ENCODE measurements at places on chromosomes 12 and 14.

GRCh38 chr12:89762498-89763170 lies 54.0 kb upstream of the ATP2B1 start:
- no peak for DNase-seq

- DNase-seq: no peak
Observed at GRCh38 chr14:33879684-33880286, 71.1 kb downstream of the EGLN3 start.

DNA sequence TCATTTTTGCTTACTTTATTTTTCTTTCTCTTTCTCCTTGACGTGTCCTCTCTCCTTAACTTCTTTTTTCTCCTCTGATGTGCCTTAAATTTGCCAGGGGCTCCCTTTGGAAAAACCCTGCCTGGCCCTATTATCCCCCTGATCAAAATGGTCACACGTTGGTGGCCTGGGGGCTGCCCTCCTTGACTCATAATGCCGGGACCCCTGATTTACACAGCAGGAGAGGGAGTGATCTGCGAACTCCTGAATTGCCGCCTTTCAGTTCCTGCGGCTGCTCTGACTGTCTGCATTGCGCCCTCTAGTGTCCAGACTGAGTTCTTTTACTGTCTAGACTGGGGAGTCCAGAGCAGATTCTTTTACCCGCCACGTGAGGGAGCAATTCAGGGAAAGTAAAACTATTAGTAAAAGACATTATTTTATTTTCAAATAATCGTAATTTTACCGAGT lies 44.8 kb upstream of the GZMB start:
- DNase-seq: peak; percentile 80

- DNase-seq: no peak
Observed at GRCh38 chr12:89884952-89885351, 176.3 kb upstream of the ATP2B1 start.

- no peak for DNase-seq
Observed at GRCh38 chr12:16688200-16688599, 82.2 kb upstream of the LMO3 start.

DNA sequence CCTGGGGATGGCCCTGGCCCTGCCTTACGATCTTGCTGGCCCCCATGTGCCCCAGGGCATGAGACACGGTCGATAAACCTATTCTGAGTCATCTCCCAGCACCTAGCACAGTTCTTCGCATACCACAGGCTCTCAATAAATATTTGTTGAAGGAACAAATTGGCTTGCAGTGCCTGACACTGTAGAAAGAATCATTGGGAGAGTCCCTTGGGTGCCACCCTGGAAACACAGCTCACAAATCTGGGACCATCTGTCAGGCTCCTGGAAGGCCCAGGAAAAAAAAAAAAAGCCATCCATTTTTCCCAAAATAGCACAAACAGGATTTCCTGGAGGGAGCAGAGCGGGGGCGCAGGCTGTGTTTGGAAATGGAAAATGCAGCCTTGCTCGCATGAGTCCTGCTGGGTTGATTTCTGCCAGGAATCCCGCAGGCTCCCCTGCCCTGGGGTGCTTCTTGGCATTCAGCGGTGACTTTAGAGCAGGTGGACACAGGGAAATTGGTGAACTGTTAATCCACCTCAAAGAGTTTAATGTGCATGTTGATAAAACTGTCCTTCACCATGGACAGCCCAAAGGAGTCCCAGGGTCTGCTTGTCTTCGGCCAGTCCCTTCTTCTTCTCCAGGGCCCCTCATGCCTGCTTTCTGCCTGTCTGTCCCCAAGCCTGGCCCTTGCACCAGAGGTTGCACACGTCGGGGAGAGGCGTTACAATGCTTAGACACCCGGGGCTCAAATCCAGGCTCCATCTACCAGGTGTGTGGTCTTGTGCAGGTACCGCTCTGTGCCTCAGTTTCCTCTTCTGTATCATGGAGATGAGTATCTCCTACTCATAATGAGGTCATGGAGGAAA lies 106.1 kb upstream of the RFLNA start:
- no peak for DNase-seq

GRCh38 chr12:111028830-111029229 lies 108.5 kb upstream of the MYL2 start:
- no peak for DNase-seq

DNA sequence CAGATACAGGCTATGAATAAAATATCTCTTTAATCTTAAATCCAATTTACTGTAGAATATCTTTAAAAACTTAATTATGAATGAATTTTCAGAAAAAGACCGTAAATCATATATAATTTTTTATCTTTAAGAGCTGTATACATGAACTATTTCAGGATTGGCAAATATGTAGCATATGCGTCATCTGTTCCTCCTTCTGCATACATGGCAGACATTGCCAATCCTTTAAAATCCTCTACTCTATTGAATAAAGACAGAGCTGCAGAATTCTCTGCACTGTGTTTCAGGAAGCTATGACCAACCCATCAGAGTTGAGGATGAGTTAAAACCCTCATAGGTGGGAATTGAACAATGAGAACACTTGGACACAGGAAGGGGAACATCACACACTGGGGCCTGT lies 279.0 kb downstream of the TMEM117 start:
- DNase-seq: no peak

GRCh38 chr12:69065775-69066174 lies 132.8 kb upstream of the CPM start:
- no peak for DNase-seq

DNA sequence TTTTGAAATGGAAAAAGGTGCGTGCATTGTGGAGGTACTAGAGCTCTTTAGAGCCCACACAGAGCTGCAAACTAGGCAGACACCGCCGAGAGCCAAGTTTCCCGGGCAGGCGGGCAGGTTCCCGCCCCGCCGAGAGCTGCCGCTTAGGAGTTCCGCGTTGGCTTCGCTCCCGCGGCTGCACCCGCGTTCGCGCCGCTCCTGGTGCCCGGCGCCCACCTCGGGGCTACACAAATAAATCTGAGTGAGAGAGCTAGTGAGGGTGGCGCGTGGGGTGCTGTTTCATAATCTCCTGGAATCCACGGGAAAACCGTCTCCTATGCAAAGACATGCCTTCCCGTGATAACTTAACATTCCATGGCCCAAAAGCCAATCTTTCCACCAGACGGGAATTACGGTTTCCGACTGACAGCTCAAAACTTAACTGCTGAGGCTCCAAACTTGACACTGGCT lies 645 bp downstream of the KITLG start:
- no peak for DNase-seq

DNA sequence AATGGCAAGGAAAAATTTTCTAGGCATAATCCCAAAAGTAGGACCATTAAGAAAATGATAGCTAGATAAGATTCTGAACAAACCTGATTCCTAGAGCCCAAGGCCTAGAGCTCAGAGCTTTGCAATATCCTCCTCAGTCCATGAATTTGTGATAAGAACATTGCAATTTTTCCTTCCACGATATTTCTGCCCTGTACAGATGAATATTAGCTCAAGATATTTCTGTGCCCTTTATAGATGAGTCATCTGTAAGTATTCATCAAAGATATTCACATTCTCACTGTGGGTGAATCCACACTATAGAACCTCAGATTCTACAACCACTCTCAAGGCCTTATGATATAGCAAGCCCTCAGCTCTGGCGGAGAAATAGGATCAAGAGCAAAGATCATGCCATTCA lies 37.5 kb downstream of the EAPP start:
- DNase-seq: no peak

Data from CD8-positive, alpha-beta T cell (primary cell).